ENCODE measurements at places on chromosomes 3 and 15. TPM values are rescaled to one million over a fixed set of nuclear protein-coding genes. Genes with fewer than 3 reads are reported as not detected.
A peak's percentile ranks its signal among the peaks of the same experiment; 100 is the strongest.

- no peaks in the 10 kb centered on the region for H3K36me3 ChIP-seq
- H3K4me1 ChIP-seq: peaks cover 3% of the 10 kb centered on the region
- H3K27ac ChIP-seq: no peak overlapping the region
- no peak overlapping the region for H3K4me3 ChIP-seq
- no peak for DNase-seq
Measured at GRCh38 chr15:33150971-33151370, 43.5 kb downstream of the FMN1 start.

- H3K4me1 ChIP-seq: peaks cover under 1% of the 10 kb centered on the region
- no peaks in the 10 kb centered on the region for H3K27me3 ChIP-seq
- no peak overlapping the region for H3K27ac ChIP-seq
- no peaks in the 10 kb centered on the region for H3K36me3 ChIP-seq
- DNase-seq: peak; percentile 11
Measured at GRCh38 chr3:155088706-155089345, 8.7 kb downstream of the MME start.

DNA sequence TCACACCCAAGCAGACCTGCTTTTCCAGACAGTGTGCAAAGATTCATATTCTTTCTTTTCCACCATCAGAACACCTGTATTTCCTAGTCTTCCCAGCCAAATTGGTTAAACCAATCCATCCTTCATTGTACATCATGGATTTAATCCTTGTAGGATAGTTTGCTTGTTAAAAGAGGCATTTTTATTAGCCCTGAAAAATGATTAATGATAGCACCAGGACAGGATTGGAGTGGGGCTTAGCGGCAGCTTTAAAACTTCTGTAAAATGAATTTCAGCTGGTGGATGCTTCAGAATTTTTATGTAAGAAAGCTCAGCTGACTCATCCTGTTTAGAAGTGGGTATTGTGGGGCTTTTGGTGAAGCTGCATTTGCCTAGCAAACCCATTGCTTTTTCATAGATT is 36.1 kb upstream of the ARHGEF26 start:
- H3K4me3 ChIP-seq: no peak overlapping the region
- no peak overlapping the region for H3K27ac ChIP-seq
- no peaks in the 10 kb centered on the region for H3K36me3 ChIP-seq
- peak; percentile 29 for DNase-seq

DNA sequence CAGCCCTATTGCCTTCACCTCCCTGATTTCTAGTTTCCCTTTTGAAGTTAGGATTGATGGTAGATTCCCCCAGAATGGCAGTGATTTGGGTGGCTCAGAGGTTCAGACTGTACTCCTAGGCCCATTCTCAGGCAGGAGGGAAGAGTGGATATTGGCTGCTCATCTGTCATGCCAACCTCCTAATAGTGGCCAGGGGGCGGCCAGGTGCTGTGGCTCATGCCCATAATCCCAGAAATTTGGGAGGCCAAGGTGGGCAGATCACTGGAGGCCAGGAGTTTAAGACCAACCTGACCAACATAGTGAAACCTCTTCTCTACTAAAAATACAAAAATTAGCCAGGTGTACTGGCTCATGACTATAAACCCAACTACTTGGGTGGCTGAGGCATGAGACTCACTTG is 11.3 kb downstream of the RRP9 start:
- no peak overlapping the region for H3K4me3 ChIP-seq
- no peak for DNase-seq
- H3K36me3 ChIP-seq: peaks cover 28% of the 10 kb centered on the region
- no peak overlapping the region for H3K27ac ChIP-seq

GRCh38 chr3:17407576-17407975 is 334.9 kb downstream of the TBC1D5 start:
- no peaks in the 10 kb centered on the region for H3K27me3 ChIP-seq
- no peak for DNase-seq

DNA sequence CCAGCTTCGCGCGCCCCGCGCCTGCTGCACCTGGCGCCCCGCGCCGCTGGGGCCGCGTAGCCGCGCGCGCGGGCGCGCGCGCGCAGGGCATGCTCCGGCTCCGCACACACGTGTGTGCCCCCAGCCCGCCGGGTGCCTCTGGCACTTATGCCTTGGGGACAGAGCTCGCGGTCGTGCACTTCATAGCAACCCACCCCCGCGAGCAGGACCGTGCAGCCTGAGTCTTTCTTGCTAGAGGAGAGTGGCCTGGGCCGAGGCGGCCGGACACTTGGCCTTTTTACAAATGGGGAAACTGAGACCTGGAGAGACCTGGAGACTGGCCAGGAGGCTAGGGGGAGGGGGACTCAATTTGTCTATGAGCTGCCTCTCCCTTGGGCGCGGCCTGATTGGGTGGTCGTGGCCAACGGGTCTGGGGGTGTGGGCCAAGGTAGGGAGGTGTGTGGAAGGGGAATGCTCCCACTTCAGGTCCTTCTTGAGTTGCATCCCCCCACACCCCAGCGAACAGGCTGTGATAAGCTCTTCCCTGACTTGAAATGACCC is 562 bp downstream of the NBEAL2 start:
- H3K27ac ChIP-seq: peak overlapping the region; percentile 40
- H3K4me1 ChIP-seq: peaks cover 36% of the 10 kb centered on the region
- H3K4me3 ChIP-seq: peak overlapping the region; percentile 93
- DNase-seq: no peak
- no peaks in the 10 kb centered on the region for H3K36me3 ChIP-seq

- H3K4me3 ChIP-seq: no peak overlapping the region
- peaks cover 22% of the 10 kb centered on the region for H3K4me1 ChIP-seq
- H3K27ac ChIP-seq: no peak overlapping the region
- no peaks in the 10 kb centered on the region for H3K36me3 ChIP-seq
- no peak for DNase-seq
Measured at GRCh38 chr3:174413062-174413912, 445.8 kb upstream of the NAALADL2 start.

DNA sequence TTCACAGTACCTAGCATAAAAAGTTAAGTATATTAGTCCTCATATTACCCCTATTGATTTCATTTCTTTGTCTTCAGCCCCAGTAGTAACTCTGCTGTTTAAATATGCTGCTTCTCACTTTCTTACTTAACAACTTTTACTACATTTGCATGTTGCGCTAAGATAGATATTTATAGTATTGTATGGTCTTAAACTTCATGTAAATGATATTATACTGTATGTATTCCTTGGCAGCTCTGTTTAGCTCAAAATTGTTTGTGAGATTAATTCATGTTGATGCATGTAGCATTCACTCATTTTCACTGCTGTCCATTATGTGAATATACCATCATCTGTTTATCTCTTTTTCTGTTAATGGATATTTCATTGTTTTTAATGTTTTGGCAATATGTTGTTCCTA is 64.4 kb downstream of the PPM1L start:
- no peaks in the 10 kb centered on the region for H3K27me3 ChIP-seq
- H3K4me3 ChIP-seq: no peak overlapping the region
- H3K36me3 ChIP-seq: no peaks in the 10 kb centered on the region
- DNase-seq: no peak

DNA sequence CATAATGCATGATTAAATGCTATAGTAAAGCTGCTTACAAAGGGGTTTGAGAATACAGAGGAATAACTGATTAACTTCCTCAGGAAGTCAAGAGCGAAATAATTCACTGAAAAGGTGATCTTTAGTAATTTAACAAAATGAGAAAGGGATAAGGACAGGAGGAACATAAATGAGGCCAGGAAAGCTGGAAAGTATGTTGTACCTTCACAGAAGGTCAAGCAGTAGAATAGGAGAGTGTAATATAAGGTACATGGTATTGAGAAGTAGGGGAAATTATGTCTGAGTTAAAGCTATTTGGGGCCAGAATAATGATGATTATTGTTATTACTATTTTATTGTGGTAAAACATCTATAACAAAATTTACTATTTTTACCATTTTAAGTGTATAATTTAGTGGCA is 19.2 kb downstream of the GOLM2 start:
- H3K36me3 ChIP-seq: no peaks in the 10 kb centered on the region
- 0 out of 2 replicates have a peak, but pooled peaks cover 15% of the 10 kb centered on the region for H3K4me1 ChIP-seq
- H3K27ac ChIP-seq: no peak overlapping the region

- peak; percentile 34 for DNase-seq
- H3K4me3 ChIP-seq: peak overlapping the region; percentile 69
- peaks cover 12% of the 10 kb centered on the region for H3K27me3 ChIP-seq
- no peaks in the 10 kb centered on the region for H3K36me3 ChIP-seq
Measured at GRCh38 chr15:51751697-51752683, 593 bp downstream of the TMOD2 start.

DNA sequence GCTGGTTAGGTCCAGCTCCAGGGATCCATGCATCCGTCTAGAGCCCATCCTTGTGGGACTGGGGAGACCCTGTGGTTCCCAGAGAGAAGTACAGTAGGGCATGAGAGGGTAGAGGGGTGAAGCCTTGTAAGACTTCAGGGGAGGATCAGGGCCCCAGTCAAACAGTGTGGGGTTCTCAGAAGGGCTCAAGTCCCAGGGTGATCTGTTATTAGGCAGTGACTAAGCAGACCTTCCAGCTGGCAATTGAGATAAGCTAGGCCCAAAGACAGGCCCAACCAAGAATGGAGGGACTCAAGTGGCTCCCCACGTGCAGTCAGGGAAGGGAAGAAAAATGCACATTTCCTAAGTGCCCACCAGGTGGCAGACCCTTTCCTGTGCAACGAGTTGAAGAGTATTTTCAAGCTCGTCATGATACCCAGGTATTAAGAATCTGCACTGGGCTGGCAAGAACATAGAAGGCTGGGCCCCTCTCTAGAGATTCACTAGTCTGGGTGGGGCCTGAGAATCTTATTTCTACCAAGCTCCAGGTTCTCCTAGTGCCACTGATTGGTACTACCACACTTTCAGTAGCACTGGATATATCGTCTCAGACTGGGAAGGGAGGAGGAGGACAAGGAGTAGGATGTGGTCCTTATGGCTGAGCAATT is 240.8 kb downstream of the NR1D2 start:
- H3K4me3 ChIP-seq: no peak overlapping the region
- no peak overlapping the region for H3K27ac ChIP-seq
- peak; percentile 81 for DNase-seq

- DNase-seq: no peak
- no peaks in the 10 kb centered on the region for H3K27me3 ChIP-seq
- H3K27ac ChIP-seq: no peak overlapping the region
- no peak overlapping the region for H3K4me3 ChIP-seq
- H3K4me1 ChIP-seq: no peaks in the 10 kb centered on the region
Measured at GRCh38 chr3:126052196-126053058, 31.5 kb downstream of the SLC41A3 start.

DNA sequence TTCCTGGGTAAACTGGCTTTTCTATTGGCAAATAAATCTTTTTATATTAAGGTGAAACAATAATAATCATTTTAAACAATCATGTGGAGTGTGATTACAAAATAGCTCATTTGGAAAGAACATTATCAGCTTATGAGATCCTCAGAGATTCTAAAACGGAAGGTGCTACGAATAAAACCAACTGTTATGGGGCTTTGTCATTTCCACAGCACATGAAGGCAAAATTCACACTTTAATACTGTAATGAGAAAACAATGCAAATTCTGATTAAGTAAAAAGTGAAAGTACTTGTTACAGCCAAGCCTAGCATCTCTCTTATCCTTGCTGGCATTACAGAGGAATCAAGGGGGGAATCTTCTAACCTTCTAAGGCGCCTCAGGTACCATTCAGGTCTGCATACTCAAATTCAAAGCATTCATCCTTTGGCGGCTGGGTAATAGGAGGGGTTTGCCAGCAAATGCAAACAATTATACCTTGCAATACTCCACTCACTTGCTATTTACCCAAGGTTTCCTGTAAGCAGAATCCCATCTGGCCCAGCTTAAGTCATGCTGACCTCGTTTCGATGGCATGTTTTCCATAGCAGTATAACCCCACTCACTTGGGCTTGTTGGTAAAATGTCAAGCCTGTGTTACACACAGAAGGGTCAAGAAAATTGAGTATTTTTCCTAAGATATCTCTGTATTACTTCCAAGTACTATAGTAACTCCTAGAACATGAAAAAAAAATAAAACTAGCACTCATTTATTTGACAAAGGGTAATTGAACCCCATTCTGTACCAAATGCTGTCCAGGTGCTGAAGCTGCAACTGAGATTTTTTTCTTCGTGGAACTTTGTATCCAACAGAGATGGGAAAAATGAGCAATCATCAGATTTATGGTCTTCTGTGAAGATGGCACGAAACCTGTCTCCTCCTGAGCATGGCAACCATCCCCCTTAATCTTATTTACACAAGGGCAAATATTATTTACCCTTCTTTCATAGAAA is 183.7 kb upstream of the LMCD1 start:
- H3K36me3 ChIP-seq: no peaks in the 10 kb centered on the region
- H3K27me3 ChIP-seq: no peaks in the 10 kb centered on the region
- H3K27ac ChIP-seq: no peak overlapping the region
- H3K4me3 ChIP-seq: no peak overlapping the region
- DNase-seq: peak; percentile 28
- peaks cover 13% of the 10 kb centered on the region for H3K4me1 ChIP-seq

DNA sequence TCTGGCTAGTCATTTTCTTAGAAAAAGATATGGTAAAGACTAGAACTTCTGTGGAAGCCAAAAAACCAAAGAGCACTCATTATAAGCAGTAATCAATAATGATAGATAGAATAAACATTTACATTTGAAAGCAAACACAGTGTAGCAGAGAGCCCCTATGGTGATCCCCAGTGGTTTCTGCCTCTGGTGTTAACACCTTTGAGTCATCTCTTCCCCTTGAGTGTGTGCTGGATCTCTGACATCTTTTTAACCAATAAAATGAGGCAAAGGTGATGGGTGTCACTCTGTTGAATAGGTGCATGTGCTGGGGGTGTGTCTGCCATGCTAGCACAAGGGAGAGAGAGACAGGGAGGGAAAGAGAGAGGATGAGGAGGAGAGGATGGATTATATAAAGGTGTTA is 121.6 kb downstream of the TFG start:
- no peak overlapping the region for H3K4me3 ChIP-seq
- no peaks in the 10 kb centered on the region for H3K36me3 ChIP-seq
- no peak for DNase-seq
- no peak overlapping the region for H3K27ac ChIP-seq
- no peaks in the 10 kb centered on the region for H3K27me3 ChIP-seq
- H3K4me1 ChIP-seq: no peaks in the 10 kb centered on the region

GRCh38 chr15:51768018-51768417 is 16.6 kb downstream of the TMOD2 start:
- H3K36me3 ChIP-seq: no peaks in the 10 kb centered on the region
- no peak overlapping the region for H3K4me3 ChIP-seq

DNA sequence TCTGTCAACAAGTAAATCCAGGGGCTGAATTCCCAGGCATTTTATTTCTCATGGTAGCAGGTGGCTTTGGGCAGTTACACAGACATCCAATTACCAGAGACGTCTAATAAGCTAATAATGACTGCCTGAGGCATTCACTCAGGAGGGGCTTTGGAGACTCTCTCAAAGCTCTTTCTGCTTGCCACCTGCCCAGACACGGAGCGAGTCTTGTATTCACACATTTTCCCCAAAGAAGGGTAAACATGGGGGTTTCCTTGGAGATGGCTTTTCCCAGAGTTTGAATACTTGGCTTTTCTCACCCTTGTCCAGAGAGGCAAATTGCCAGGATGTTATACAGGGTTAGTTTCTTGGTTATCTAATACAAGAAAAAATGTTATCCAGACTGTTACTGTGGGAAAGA is 132.6 kb downstream of the DIPK2A start:
- no peak overlapping the region for H3K4me3 ChIP-seq
- no peaks in the 10 kb centered on the region for H3K36me3 ChIP-seq
- DNase-seq: no peak
- no peaks in the 10 kb centered on the region for H3K27me3 ChIP-seq

Gene POLR2M
- 769 TPM for total RNA-seq

Gene FILIP1L
- total RNA-seq: not detected

Gene SLC22A13
- 0.73 TPM for total RNA-seq

Measured in PC-3 (cell line).